ENCODE measurements at places on chromosomes 1 and 21.

GRCh38 chr1:3787745-3788605, 8.3 kb downstream of the LRRC47 start:
- DNase-seq, result no peak

- no peak for DNase-seq
These were observed 25.4 kb upstream of the ALDH4A1 start for GRCh38 chr1:18927654-18928272.

GRCh38 chr1:18265641-18266040, 158.0 kb downstream of the IGSF21 start:
- no peak for DNase-seq

GRCh38 chr1:211831558-211832323, 1.2 kb upstream of the LPGAT1 start:
- DNase-seq, result no peak

DNA sequence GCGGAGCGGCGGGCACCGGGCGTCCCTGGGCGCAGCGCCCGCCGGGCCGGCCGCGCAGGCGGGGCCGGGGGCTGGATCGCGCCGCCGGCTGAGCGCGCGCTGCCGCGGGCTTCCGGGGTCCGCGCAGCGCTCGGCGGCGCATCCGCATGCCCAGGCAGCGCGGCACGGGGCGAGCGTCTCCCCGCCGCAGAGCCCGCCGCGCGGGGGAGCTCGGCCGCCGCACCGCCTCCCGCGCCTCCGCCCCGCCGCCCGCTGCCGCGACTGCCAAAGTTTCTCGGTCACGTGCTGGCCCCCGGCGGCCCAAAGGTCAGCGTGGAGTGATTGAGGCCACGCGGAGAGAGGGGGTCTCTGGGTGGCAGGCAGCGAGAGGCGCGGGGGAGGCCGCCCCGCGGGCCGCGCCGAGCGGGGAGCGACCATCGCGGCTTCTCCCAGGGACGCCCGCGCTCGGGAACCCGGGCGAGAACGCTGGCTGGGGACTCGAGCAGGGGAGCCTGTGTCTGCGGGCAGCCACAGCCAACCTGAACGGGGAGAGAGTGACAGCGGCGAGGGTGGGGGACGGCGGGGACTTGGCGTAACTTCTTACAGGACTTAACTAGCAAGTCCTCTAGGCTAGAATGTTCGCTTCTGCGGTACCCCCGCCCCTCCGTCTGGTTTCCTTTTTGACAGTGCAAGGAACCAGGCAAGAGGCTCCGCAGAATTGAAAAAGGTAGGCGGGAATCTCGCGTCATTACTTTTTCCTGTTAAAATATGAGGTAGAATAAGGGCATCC, at the start of gene ILDR2:
Gene ILDR2, minus strand, starts transcription at position 180 of the 769 bp plus-strand sequence. CDS start 272 bp downstream, outside the sequence.
- DNase-seq, result peak; percentile 82

DNA sequence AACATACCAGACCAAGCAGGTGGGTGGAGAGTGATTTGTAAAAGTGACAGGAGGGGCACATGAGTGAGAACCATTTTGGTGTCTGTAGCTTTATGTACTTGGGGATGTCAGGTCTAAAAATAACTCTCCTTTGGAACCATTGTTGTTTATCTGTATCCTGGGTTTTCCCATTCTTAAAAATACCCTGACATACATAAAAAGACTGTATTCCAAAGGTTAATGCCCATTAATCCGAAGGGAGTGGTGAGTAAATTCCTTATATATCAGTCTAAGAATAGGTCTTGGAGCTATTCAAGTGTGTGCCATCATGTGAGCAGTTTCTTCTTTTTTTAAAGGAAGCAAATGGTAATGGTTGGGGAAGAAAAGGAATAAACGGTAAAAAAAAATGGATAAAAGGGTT, 117.5 kb downstream of the TGFB2 start:
- no peak for DNase-seq

- no peak for DNase-seq
These were observed 3.2 kb upstream of the UCK2 start for GRCh38 chr1:165824269-165824643.

- no peak for DNase-seq
These were observed 874 bp downstream of the FAAP20 start for GRCh38 chr1:2193514-2194281.

DNA sequence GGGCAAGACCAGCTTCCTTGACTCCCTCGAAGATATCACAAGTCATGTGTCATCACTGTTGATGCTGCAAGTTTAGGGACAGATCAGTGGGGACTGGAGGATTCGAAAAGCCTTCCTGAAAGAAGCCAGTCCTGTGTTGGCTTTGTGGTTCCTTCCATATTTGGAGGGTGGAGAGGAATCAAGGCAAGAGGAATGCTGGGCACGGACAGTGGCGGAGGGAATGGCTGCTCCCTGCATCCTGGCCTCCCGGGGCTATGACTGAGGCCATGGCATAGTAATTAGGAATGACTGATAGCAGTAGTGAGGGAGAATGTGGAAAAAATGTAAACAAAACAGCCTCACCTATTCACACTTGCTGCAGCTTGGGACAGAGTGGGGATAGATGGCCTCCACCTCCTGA, 36.4 kb downstream of the VANGL1 start:
- DNase-seq, result no peak

DNA sequence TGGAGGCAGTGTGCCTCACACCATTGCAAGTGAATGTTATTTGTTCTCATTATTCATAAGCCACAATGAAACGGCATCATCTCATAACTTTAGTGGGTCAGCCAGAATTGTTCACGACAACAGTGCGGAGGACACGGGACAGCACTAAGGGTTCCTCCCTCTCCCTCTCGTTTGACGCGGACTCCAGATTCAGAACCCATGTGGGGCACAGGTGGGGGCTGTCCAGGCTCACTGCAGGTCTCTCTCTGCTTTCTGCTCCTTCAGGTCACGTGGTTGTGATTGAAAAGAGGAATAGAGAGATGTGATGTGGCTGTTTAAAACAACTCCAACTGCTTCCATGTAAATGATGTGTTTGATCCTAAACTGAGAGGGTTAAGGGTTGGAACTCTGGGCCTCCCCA, 13.5 kb downstream of the RUNX1 start:
- no peak for DNase-seq

DNA sequence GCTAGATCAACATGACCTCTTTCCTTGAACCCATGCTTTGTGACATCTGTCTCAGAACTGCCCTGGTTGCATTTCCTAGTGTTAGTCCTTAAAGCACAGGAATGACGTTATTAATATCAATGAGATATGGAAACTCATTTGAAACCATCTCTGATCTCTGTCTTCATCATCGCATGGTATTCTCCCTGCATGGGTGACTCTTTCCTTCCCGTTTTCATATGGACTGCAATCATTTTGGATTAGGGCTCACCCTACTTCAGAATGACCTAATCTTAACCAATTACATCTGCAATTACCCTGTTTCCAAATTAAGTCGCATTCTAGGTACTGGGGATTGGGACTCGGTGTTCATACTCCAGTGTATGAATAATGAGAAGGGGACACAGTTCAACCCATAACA, 41.7 kb upstream of the DISC1 start:
- no peak for DNase-seq

DNA sequence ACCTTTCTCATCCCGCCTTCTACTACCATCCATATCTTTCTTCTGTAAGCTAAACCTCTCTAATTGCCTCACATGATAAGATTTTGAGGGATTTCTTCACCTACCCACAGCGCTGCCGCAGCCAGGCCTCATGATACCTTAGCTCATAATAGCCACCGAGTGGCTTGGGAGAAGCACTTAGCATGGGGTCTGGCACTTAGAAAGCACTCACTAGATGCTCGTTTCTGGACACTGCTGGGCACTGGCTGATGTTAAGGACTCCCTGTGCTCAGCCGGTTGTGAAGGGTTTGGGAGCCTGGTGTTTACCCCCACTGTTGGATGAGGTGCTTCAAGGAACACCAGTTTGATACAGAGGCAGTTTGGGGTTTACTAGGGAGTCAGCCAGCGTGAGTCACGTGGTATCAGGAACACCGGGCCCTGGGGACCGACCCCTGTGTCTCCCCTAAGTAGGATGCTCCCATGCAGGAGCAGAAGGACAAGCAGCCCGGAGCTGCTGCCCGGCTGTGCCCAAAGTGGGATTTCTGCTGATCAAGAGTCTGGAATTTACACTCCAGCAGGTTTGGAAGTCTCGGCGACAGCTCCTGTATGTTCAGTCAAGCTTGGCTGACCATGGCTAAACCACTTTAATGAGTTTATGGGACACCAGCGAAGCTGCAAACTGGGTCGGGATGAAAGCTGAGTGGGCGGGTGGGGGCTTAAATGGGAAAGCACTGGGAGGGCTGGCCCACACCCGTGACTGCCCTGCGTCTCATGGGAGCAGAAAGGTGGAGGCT, 63.3 kb downstream of the GALNT2 start:
- DNase-seq, result peak; percentile 46

DNA sequence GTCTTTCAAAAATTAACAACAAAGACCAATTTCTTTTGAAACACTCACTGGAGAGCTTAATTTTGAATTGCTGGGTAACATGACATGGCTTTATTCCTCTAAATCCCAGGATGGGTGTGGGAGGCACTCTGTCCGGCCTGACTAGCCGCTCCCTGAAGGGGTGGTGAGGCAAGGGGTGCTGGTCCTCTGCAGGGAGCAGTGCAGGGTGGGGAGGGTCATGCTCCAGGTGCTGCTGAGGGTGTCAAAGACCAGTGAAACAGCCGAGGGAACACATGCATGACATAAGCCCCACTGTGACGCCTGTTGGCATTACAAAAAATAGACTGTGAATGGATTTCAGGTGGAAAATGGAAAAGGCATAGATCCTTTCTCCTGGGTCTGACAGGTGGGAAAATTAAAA, 223.7 kb downstream of the VAV3 start:
- no peak for DNase-seq

- DNase-seq, result no peak
These were observed 16.4 kb downstream of the INPP5B start for GRCh38 chr1:37930246-37931101.

DNA sequence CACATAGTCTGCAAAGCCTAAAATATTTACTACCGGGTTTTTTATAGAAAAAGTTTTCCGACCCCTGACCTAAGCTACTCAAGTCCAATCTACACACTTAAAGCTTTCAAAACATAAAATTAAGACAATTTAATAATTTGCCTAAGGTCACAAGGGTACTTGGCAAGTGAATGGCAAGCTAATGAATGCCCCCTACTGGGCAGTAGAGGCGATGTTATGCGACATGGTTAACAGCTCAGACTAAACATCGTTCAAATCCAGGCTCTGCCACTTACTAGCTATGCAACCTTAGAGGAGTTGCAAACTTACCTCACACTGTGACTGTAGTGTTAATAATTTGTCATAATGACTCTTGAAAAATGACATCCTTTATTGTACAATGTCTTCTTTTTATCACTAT, 317.2 kb upstream of the NFIA start:
- peak; percentile 57 for DNase-seq

- peak; percentile 94 for DNase-seq
These were observed 5.1 kb downstream of the CLCNKA start for GRCh38 chr1:16026723-16027484.

DNA sequence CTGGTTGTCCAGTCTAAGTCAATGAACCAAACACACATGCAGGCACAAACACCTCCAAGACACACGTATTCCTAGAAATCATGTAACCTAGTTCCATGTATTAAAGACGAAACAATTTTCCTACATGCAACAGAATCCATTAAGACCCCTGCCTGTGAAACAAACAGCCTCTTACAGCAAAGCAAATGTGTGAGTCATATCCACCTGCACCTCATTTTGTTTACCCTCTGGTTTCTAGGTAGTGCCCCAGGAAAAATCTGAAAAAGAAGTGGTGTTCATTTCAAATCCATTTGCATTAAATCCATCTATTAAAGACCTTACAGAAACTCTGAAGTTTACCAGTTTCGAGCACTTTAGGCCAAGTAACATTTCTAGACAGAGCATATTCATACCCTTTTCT, 74.1 kb downstream of the VCAM1 start:
- DNase-seq, result no peak

DNA sequence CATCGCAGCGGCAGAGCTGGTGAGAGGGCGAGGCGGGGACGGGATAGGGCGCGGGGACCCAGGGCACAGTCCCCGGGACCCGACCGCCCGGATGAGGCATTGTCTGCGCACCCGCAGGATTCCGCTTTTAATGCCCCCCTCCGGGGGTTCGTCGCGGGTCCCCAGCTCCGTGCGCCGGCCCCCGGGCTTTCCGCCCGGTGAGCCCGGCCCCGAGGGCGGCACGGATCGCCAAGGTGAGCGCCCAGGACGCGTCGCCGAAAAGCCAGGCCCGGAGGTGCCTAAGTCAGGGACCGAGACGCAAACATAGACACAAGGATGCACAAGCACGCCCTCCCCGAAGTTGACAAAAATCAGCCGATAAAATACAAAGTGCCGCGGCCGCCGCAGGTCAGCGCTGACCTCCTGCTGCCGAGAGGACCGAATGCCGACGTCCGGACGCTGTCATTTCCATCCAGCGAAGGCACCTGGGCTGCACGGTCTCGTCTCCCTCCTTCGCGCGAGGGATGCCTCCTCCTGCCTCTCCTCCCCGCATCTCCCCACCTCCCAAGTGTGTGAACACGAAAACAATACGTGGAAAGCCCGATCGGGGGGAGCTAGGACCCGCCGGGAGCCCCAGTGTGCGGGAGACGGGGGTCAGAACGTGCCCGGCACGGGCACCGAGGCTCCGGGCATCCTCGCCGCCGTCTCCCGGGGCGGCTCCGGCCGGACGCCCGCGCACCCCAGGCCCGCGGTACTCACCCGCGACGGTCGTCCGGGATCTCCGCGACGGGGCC, 101.1 kb upstream of the SOD1 start:
- DNase-seq, result peak; percentile 71

DNA sequence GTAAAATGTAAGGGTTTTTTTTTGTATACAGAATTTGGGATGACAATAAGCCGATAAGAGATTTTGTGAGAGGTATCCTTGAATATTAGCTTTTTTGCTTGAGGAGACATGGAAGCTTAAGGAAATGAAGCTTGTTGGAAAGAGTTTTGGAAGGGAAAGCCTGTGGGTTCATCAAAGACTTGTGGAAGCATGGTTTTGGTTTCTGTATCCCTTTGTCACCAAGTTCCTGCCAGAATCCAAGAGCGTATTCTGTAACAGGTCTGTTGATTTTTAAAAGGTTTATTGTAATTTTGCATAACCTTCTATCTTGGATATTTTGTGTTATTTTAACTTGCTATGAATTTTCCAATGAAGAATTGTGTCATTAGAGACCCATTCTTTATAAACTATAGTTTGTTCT, 38.1 kb downstream of the TMED5 start:
- no peak for DNase-seq

- no peak for DNase-seq
These were observed 18.9 kb downstream of the ANGPTL7 start for GRCh38 chr1:11207898-11208611.

GRCh38 chr21:26280775-26281174, 110.2 kb upstream of the APP start:
- DNase-seq, result peak; percentile 33

- no peak for DNase-seq
These were observed 60.7 kb upstream of the ITPKB start for GRCh38 chr1:226799634-226800281.

DNA sequence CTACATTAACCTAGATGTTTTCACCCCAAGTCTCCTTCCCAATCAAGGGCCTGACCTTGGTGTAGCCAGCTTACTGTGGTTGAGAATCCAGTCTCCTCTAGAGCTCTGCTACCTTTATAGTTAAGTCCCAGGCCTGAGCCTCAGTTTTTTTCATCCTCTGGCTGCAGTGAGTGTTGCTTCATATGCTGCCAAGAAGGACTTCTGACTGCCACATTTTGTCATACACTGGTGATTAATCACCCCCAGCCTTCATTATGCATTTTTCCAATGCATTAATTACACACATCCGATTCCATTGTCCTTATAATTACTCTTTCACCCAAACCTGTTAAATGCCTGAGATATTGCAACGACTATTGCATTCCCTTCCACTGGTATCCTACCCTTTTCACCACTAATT, 66.3 kb upstream of the FGGY start:
- no peak for DNase-seq

Measured in neural progenitor cell (in vitro differentiated cells).